ENCODE measurements at places on chromosomes 2 and 18. TPM values are rescaled to one million over a fixed set of nuclear protein-coding genes. Genes with fewer than 3 reads are reported as not detected.

GRCh38 chr2:33426666-33427231 is 49.7 kb upstream of the RASGRP3 start:
- DNase-seq, result no peak

The POTEF gene
- not detected for polyA plus RNA-seq

DNA sequence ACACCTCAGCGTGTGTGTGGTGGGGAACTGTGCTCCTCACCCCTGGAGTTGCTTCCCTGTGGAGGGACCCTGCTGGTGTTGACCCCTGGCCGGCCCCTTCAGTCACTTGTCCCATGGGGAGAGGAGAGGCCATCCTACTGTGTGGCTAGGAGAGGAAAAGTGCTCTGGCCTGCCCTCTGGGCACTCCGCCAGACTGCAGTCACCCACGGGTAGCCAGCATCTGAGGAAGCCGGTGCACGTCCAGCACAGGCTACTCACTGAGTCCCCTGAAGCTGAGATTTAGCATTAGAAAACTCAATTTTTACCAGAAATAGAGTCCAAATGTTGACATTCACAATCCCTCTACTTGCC is 211.5 kb upstream of the RAB6C start:
- no peak for DNase-seq

DNA sequence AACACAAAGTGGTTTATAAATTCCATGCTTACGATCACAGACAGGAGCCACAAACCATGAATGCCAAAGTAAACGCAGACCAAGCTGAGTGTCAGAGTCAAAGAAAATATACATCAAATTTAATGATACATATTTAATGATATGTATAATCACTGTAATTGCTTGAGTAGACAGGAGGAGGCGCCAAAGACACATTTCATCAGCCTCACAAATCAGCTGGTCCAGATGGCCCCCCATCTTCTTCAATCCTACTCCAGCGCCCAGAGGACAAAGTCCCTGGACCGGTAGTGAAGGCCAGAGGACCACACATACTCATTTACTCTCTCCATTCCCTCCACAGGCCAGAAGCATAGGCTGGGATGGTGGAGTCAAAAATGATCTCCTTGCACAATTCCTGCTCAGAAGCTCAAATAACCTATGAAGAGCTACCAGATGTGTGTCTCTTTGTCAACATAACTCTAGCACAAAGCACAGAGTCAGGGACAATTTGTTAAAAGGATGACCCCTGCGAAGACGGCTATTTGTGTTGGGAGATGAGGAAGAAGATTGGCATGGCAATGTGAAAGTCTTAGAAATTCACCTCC is 149.3 kb upstream of the PGAP1 start:
- DNase-seq, result no peak

GRCh38 chr2:18402-19271 is 27.7 kb downstream of the FAM110C start:
- DNase-seq, result no peak

DNA sequence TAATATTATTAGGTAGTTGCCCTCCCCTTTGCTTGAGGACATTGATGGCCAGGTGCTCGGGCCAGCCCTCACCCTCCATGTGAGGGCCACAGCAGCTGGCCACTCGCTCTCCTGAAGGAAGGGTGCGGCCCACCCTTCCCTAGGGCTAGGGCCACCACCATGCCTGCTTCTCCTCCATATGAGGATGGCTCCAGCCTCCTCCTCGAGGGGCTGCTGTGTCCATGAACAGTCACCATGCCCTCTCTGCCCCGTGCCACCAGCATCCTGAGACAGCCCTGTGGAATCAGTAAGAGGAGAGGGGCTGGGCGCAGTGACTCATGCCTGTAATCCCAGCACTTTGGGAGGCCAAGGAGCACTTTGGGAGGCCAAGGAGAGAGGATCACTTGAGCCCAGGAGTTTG is 2.4 kb downstream of the GPR17 start:
- no peak for DNase-seq

DNA sequence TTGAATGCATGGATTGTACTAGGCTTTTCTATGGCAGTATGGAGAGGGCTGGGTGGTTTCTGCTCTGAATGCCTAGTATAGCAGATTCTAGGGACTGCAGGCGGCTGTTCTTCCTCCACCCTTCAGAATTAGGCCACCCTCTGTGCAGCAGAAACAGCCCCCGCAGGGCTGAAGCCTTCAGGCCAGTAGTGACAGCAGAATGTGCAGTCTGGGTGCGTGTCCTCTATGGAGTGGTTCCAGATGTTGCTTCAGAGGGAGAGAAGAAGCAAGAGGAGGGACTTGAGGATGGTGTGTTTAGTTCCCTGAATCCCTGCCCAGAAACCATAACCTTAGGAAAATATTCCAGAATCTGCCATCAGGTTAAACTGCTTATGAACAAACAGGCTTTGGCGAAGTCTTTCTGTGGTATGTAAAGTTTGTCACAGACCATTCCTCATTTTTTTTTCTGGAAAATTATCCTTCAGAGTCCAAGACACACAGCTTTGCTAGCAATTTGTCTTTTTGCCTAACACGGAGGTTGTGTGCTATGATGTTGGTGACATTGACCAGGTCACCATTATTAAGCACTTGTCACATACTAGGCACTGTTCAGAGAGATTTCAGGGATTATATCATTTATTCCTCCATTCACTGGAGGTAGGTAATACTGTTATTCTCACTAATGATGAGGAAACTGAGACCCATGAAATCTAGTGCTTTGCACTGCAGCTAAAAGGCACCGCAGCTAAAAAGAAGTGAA is 21.1 kb downstream of the CASP10 start:
- peak; percentile 73 for DNase-seq

- DNase-seq, result no peak
Observed at GRCh38 chr2:17822445-17823117, 6.3 kb downstream of the MSGN1 start.

- DNase-seq, result no peak
Observed at GRCh38 chr18:52118684-52119083, 221.3 kb upstream of the DCC start.

The SULT1C2 gene
- 46.9 TPM for polyA plus RNA-seq

- no peak for DNase-seq
Observed at GRCh38 chr18:78151948-78152725, 827.5 kb upstream of the SALL3 start.

The CD207 gene
- 0.08 TPM for polyA plus RNA-seq

The APCDD1 gene
- polyA plus RNA-seq, result 135 TPM

DNA sequence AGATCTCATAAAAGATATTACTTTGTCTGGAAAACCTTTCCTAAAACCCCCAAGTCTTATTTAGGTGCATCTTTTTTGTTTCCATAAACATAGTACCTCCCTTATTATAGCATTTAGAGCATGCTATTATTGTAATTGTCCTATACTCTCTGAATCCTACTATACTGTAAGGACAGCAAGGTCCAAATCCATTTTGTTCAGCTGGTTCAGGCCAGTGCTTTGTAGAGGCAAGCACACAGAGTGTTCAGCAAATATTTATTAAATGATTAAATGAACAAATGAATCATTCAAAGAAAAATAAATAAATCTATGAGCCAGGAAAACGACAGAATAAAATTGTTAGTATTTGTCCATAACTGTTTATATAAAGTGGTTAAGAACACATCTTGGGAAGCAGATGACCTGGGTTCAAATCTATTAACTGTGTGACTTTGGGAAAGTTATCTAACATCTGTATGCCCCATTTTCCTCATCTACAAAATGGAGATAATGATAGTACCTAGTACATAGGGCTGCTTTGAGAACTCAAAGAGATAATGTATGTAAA is 86.0 kb downstream of the COL3A1 start:
- DNase-seq, result no peak

- DNase-seq, result no peak
Observed at GRCh38 chr18:46406539-46406932, 250.5 kb downstream of the LOXHD1 start.

The ATP6V1C2 gene
- 8.0 TPM for polyA plus RNA-seq

The UGT1A5 gene
- not detected for polyA plus RNA-seq

DNA sequence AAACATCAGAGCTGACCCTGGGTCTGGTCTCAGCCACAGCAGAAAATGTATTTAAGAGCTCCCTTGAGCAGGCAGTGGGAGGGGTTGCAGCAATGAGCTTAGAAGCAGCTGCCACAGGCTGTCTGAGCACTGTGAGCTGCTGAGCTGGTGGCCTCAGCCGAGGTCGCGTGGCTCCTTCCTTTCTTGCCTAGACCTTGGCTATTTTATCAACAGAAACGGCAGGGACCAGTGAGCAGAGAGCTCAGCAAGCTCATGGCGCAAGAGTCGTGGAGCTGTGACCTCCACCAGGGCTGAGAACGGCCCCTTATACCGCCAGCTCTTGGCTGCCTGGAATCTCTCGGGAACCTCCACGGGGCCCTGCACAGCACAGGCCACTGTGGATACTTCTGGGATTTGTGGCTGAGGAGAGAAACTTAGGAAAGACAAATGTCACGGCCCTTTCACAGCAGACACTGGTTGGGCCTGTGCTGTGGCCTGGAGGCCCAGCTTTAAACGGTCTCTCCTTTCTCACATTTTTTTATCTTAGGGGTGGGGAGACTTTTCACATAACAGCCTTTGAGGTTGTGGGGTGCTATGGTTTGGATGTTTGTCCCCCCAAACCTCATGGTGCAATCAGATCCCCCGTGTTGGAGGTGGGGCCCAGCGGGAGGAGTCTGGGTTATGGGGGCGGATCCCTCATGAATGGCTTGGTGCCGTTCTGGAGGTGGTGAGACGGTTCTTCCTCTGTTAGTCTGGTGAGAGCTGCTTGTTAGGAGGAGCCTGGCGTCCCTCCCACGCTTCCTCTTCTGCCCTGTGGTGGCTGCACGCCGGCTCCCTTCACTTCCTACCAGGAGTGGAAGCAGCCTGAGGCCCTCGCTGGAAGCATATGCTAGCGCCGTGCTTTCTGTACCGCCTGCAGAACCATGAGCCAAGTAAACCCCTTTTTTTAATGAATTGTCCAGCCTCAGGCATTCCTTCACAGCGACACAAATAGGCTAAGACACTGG is 1.7 kb downstream of the ALLC start:
- no peak for DNase-seq

DNA sequence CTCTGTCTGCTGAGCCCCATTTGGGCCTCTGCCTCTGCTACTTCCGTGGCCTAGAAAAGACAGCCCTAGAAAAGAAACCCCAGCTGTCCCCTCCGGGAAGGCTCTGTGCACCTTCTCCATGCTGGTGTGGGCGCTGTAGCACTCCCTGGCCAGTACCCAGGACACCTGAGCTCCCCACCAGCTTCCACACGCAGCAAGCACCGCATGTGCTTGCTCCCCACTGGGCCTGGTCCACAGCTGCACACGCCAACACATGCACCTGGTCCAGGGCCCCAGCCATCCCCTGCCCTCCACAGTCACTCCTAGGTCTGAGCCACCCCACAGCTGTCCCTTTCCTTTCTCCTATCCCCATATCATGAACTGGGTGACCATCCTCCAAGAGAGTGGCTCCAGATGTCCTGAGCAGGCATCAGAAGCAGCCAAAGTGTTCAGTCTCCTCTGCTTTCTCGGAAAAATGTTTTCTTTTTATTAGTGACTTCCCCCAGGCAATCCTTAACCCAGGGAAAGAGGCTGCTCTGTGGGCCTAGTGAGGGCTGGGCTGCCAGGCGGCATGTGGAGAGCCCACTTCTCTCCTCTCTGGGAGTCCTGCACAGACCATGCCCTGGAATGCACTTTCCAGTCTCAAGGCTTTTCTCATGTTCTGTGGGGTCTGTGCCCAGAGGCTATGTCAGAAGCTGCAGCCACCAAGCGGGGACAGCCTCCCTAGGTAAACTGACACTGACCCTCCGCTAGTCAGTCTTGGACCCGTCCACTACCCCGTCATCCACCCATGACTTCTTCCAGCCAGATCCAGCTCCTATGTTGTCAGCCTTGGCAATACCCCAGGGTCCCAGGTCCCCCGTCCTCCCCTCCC is 133.7 kb downstream of the KLHL29 start:
- DNase-seq, result no peak

DNA sequence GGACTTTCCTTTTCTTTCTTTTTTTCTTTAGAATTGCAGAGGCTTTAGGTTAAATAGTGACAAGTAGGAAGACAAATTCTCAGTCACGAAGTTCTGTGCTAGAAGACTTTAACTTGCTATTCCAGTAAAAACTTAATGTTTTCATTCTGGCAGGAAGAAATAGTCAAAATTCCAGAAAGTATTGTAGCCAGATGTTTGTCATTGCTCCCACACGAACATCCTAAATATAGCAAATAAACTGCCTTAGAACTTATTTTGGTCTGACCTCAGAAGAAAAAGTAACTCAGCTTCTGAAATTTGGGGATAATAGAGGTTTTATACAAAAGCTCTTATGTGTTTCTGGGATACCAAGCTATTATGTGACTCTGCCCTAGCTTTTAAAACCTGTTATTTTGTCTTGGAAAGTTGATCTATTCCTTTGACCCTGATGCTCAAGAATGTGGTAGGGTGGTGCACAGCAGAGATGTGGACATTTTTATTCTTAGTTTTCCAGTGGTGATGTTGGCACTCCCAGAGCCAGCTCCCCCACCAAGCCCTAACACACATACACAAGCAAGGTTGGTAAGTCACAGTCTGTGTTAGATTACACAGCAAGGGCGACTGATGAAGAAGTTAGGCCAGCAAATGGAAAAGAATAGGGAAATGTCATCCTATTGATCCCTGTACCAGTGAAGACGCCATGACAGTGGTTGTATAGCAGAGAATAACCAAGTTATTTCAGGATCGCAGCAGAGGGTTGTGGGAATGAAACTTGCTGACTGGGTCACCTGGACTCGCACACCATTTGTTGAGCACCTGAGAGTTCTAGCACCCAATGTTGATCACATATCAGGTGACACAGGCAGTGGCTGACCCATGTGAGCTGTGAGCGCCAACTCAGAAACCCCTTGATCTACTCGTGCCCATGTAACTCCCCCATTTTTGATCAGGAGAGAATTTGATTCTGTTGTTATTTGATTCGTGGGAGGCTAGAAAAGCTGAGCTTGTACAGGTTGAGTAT is 23.7 kb downstream of the FARP2 start:
- DNase-seq, result no peak

The ALPP gene
- polyA plus RNA-seq, result not detected

The PSMG2 gene
- 79.7 TPM for polyA plus RNA-seq

- no peak for DNase-seq
Observed at GRCh38 chr2:138565230-138565598, 63.6 kb downstream of the SPOPL start.

- DNase-seq, result no peak
Observed at GRCh38 chr2:6945087-6945813, 28.0 kb downstream of the RNF144A start.

DNA sequence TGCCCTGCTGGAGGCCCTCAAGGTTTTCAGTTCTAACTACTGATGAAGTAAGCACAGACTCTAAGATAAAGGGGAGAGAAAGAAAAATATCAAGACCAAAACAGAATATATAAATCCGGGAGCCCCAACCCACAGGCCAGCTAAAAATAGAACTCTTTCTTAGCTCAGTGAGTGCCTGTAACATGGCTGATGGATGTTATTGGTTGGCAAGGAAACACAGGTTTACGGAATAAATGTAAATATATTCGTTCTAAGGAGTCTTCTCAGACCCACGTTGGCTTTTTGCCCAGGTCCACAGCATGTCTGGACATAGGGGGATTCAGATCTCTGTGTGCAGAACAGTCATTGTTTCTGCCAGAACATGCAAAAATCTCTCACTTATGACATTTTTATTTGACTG is 139.0 kb upstream of the SERPINE2 start:
- peak; percentile 34 for DNase-seq

- no peak for DNase-seq
Observed at GRCh38 chr2:127961729-127962128, 66.1 kb downstream of the SAP130 start.

Measured in right renal pelvis (tissue), 4 donors.